Fibroblast of mammary gland (primary cell): ENCODE measurements at places on chromosomes 4 and X.

DNA sequence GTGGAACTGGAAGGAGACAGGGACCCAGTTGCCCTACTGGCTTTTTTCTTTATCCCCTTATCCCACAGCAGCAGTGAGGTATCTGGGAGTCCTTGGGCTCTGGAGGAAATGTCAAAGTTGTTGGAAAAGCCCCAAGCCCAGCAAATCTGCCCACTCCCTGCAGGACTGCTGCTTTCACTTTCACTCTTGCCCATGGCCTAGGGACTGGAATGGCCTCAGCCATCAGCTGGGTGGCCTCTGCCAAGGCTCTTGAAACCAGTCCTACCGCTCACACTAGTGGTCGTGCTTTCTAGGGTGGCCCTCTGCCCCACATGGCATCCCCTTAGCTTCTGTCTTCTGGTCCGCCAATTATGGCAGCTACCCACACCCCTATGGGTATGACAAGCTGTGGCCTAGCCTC is 9.7 kb upstream of the RHOXF1 start:
- DNase-seq = peak; percentile 10

DNA sequence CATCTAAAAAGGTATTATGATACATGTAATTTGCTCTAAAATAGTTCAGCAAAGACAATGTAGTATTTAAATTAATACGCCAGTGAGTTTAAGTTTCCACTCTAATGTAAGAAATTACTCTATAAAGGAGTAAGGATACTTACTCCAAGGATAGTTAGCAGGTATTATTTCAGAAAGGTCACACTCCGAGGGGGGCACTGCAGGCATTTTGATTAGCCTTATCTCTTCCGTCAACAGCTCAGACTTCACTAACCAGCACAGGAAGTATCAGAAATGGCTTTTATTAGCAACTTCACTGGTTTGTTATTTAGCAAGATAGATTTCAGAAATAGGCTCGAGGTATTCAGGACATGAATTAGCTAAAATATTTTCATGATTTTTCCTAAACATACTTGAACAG is 127.0 kb downstream of the COX18 start:
- DNase-seq = no peak

GRCh38 chr4:114077610-114078009 is 98.2 kb upstream of the ARSJ start:
- DNase-seq = peak; percentile 95

GRCh38 chrX:39591099-39591498 is 506.7 kb downstream of the BCOR start:
- no peak for DNase-seq

GRCh38 chrX:125293850-125294780 is 25.6 kb upstream of the TEX13C start:
- no peak for DNase-seq

DNA sequence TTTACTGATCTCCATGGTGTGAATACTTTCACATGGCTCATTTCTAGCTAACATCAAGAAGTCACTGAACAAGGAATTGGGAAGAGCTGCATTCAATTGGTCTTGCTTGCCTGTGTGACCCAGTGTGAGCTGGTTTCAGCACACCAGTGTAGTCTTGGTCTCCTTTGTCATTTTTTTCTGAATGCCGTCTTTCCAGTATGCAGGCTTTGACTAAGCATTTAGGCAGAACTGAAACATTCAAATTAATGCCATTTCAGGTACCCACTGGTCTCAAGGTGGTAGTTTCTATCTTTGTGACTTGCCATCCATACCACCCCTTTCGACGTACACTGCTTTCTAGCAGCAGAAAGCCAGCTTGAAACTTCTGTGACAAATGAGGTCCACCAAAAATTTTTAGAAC is 550.5 kb upstream of the BOD1L1 start:
- DNase-seq = no peak

- peak; percentile 2 for DNase-seq
Measured at GRCh38 chrX:145817331-145818185, at the start of gene SLITRK2. Gene SLITRK2 (plus strand): TSS chrX:145817829. CDS start chrX:145822426, 4,597 bp downstream.

DNA sequence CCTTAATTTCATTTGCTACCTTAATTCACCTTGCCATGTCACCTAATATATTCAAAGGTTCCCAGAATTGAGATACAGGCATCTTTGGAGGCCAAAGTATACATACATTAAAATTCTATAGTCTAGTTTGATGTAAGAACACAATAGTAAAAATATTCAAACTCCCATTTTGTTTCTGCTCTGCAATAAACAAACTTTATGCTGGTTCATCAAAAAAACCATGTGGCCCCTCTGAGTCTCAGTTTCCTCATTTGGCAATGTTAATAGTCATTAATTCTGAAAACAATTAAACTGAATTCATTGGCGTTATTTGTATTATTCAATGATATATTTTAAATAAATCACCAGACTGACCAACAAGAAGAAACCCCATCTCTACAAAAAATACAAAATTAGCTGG is 639.4 kb upstream of the INTU start:
- DNase-seq = no peak

DNA sequence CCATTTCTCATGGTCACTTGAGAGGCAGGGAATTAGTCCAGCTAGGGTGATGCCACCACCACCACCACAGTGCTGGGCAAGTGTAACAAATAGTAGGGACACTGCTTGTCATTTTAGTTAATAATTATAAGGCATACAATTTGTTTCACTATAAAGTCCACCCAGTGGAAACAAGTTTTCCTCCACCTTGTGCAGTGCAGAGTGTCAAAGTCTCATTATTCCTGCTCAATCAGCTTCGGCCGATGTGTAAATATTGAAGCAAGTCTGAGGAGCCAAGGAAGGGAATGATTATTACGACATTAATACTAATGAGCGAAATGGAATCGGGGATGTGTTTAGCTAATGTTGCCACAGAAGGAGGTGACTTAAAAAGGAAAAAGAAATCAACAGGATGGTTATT is 340.4 kb downstream of the NKX6-1 start:
- no peak for DNase-seq

GRCh38 chrX:29922607-29923006 is 292.8 kb upstream of the MAGEB2 start:
- DNase-seq = no peak

- DNase-seq = no peak
Measured at GRCh38 chrX:150513544-150513943, 54.9 kb upstream of the MTM1 start.

GRCh38 chr4:3683744-3684421 is 82.3 kb upstream of the ADRA2C start:
- no peak for DNase-seq

- no peak for DNase-seq
Measured at GRCh38 chr4:71167083-71167482, 171.7 kb upstream of the SLC4A4 start.

GRCh38 chrX:37946197-37946596 is 60.2 kb upstream of the SYTL5 start:
- DNase-seq = no peak

- no peak for DNase-seq
Measured at GRCh38 chrX:9816084-9816700, 30.0 kb downstream of the SHROOM2 start.

- no peak for DNase-seq
Measured at GRCh38 chr4:24321616-24322015, 262.7 kb downstream of the DHX15 start.

DNA sequence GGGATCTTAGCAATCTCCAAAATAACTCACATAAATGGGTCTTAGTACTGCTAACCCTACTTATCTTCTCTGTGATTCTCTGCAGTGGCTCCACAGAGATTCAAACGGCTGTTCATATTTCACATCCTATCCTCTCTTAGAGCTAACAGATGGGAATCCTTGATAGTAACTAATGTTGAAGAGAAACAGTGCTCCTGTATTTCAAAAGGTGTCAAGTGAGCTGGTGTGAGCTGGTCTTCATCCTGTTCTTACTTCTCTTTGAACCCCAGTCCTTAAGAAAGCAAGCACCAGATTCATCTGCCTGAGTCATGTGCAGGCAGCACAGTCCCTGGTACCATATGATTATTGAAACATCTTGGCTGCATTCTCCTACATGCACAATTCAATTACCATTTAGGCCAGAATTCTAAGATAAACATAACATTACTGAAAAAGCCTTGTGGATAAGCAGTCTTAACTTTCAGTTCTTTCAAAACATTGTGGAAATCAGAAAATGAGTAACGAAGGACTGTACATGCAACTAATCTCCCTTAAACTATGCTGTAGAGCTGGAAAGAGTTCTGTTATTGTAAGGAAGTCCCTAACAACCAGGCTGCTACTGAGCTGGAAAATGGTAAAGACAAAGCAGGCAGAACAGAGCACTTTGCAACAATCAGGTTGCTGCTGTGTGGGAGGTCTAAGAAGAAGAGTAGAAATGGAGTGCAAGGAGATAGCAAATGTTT is 153.1 kb downstream of the NPNT start:
- no peak for DNase-seq

DNA sequence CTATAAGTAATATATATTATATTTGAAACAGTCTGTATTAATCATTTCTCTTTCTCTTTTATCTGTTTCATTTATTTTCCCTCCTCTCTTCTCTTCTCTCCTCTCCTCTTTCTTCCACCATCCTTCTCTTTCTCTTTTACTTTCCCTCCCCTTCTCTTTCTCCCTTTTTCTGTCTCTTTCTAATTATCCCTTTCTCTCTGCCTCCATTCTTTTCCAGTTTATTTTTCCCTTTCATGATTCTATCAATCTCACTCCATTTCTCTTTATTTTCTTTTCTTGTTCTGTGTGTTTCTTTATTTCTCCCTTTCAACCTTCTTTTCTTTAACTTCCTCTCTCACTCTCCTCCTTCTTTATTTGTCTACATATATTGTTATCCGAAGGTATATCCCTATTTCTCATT is 399.8 kb upstream of the POU3F4 start:
- no peak for DNase-seq

DNA sequence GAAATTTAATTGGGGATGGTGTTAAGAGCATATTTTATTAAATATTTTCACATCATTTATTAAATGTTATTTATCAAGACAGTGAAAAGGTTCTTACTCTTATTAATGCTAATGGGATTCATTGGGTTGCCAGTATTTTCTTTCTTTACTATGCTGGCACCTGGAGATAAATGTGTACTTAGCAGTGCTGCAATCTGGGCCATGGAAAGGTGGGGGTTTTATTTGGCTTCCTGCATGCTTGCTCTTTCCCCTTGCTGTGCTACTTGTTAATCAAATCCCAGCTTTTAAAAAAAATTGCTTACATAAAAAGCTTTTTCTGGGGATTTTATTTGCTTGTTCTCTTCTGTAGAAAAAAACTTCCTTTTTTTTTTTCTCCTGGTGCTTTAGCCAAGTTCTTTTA is 48.3 kb downstream of the ZAR1 start:
- DNase-seq = no peak

GRCh38 chr4:89305712-89306437 is 1.7 kb downstream of the GPRIN3 start:
- DNase-seq = peak; percentile 34

- DNase-seq = no peak
Measured at GRCh38 chrX:15714529-15714928, 23.5 kb upstream of the CA5B start.

DNA sequence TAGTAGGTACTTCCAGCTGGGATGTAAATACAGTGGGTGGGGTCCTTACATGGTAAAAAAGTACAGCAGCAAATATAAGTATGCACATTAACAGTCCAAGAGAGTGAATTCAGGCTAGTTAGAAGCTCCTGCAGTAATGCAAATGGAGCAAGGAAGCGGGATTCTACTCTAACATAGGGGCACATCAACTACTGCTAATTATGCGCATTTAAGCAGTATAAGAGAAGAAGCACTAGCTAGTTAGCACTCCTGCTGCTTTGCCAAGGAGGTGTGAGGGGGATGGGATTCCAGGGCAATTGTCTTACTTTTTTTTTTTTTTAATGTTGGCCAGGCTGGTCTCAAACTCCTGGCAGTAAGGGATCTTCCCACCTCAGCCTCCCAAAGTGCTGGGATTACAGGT is 284.1 kb downstream of the CHIC1 start:
- DNase-seq = no peak

- peak; percentile 66 for DNase-seq
Measured at GRCh38 chr4:75995727-75996126, 5.0 kb upstream of the SDAD1 start.

DNA sequence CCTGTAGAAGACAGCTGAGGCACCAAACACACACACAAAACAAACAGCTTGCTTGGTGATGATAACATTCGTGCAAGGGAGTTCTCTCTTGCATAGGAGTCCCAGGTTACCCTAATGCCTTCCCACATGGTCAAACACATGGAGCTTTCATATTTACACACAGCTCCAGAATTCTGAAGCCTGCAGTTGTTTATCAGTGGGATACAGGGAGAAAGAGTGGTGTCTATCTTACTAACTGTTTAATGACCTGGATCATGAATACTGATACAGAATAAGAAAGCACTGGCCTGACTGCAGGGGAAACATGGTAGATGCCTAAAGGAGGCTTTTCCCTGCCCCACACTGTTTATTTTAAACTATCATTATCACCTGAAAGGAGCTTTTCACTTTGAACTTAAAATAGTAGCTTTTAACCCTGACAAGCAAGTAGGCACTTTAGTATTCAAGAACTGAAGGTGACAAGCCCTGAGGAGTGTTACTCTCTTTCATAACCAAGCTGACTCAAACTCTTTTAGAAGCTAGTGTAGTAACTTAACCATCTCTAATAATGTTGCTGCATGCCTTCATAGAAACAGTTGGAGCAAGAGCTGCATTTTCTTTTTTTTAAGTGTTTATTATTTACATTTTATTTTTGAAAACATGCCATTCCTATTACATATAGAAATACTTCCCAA is 15.6 kb downstream of the TET2 start:
- no peak for DNase-seq

- DNase-seq = no peak
Measured at GRCh38 chrX:46311581-46312120, 233.6 kb downstream of the ZNF674 start.

DNA sequence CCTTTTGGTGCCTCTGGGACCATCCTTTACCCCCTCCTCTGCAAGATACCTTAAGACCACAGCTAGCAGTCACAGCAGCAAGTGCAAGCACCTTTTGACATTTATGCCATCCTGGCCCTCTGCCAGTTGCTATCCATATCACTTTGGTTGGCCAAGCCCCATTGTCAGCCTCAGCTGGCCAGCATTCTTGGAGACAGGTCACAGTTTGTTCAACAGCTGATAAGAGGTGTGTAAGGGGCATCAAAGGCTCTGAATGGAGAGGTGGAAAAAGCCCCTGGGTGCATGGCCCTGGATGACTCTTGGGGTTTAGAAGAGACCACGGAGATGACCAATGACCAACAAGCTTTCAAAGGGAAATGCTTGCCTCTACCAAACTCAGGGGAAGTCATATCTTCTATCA is 133.6 kb upstream of the MAMLD1 start:
- DNase-seq = no peak

GRCh38 chrX:37405956-37406355 is 56.8 kb downstream of the PRRG1 start:
- DNase-seq = peak; percentile 40

- DNase-seq = no peak
Measured at GRCh38 chrX:43083016-43083415, 305.1 kb upstream of the PPP1R2C start.
